ENCODE measurements at places on chromosomes 2 and 18.

GRCh38 chr18:37460604-37461003 is 105.0 kb downstream of the CELF4 start:
- no peak for DNase-seq

DNA sequence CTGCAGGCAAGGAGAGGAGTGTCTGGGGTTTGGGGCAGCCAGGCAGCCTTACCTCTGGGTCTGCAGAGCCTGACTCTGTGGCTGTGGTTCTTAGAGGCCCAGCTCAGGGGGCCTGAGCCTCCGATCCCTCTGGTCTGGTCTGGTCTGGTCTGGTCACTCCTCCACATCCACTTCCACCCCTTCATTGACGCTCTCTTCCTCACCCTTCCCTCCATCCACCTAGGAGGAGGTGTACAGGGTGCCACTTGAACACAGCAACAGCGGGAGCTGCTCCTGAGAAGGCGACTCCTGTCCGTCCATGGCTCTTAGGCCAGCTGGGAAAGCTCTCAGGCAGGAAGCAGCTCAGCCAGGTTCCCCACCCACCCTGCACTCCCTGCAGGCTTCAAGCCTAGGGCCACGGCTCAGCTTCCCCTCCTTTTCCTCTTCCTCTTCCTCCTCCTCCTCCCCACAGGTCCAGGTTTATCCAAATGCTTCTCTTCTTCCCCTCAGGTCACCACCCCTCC is 16.9 kb downstream of the GPR55 start:
- no peak for DNase-seq

GRCh38 chr2:85753035-85753524 is 711 bp upstream of the ATOH8 start:
- DNase-seq = no peak

DNA sequence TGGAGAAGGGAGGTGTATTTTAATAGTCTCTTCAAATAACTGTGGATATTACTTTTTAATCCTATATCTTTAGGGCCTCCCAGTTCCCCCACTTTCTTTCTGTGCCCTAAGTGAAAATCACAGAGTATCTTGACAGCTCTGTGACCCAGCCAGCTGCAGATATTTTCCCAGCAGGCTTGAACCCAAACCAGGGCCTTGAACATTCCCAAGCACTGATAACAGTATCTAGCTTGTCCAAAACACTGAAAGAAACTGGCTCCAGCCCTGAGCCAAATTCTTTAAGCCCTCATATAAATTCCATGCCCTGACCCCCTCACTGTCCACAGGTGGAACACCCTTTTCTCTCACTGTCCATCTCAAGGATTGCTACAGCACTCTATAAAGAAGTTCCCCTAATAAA is 388.1 kb upstream of the CHAC2 start:
- no peak for DNase-seq

- DNase-seq = peak; percentile 9
Measured at GRCh38 chr2:77009307-77009706, 512.9 kb downstream of the LRRTM4 start.

- no peak for DNase-seq
Measured at GRCh38 chr2:192016265-192016664, 169.4 kb upstream of the CAVIN2 start.

- no peak for DNase-seq
Measured at GRCh38 chr18:27213123-27213717, 28.1 kb upstream of the CHST9 start.

Measured in ACHN (cell line).